ENCODE measurements at places on chromosomes 5 and 9.

DNA sequence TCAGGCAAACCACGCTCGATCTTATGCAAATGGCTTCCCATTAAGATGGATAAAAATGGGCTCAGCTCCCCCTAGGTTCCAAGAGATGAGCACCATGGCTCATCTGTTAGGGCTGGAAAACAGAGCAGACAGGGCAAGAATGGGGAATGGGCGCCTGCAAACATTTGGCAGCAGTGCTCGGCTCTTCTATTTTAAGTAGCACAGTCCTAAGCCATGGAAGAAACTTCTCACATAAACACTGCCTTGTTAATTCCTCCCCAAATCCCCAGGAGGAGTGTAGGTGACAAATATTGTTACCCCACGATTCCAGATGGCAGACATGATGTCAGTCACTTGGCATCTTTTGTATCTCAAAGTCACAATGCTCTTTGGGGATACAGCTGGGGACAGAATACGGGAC lies 221.8 kb downstream of the ICE1 start:
- DNase-seq, result no peak

DNA sequence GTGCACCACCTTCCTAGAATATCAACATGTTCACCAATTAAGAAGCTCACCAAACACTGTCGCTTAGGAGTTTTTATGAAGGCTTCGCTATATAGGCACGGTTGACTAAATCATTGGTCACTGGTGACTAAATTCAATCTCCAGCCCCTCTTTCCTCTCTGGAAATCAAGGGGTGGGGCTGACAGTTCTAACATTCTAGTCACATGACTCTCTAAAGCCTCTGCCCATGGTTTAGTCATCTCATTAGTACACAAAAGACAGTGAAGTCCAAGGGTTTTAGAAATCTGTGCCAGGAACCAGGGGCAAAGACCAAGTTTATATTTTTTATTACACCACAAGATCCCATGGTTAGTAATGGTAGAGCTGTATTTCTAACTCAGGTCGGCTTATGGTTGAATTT lies 243.2 kb downstream of the ELAVL2 start:
- no peak for DNase-seq

DNA sequence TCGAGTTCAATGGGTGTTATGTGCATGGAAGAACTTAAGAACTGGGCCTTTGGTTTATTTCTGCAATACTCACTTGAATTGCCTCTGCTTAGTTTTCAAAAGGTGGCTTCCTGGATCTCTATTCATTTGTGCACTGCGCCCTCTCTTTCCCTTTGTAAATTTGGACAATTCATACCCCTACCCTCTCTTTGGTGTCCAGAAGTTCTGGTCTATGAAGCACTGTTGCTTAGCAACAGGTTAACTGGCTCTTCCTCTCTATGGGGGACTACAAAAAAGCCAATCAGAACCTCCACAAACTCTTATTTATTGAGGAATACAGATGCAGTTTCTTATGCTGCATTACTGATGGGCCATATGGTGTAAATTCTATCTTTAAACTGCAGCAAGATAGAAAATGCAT lies 13.5 kb upstream of the FAM120A start:
- DNase-seq, result no peak

GRCh38 chr5:78666041-78666444 lies 17.5 kb upstream of the LHFPL2 start:
- no peak for DNase-seq

All from NCI-H460 (cell line).